Ascending aorta (tissue), 2 donors: ENCODE measurements at places on chromosomes 7 and 10.

- no peaks in the 10 kb centered on the region for H3K4me1 ChIP-seq
- no peak overlapping the region for H3K4me3 ChIP-seq
- H3K36me3 ChIP-seq = no peaks in the 10 kb centered on the region
- no peaks in the 10 kb centered on the region for H3K27me3 ChIP-seq
- DNase-seq = no peak
- peak overlapping the region; percentile 17 for H3K27ac ChIP-seq
These were observed 124.4 kb downstream of the CLEC2L start for GRCh38 chr7:139647814-139648390.

DNA sequence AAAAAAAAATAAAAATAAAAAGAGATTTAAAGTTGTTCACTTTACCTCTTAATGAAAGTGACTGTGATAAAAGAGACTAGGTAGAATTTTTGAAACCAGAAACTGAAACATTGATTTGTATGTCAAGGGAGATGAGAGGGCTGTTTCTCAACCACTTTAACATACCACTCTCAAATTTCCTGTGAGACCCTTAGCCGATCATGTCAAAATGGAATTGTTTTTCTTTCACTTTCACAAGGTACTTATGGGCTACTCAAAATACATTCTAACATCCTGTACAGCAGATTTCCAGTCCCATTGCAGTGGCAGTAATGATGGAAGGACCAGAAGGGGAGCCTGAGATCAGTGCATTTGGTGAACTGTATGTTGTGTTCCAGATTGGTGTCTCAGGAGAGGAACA is 261.2 kb downstream of the PPP1R3A start:
- no peaks in the 10 kb centered on the region for H3K27me3 ChIP-seq
- no peaks in the 10 kb centered on the region for H3K36me3 ChIP-seq
- DNase-seq = no peak
- no peak overlapping the region for H3K4me3 ChIP-seq
- H3K4me1 ChIP-seq = no peaks in the 10 kb centered on the region

DNA sequence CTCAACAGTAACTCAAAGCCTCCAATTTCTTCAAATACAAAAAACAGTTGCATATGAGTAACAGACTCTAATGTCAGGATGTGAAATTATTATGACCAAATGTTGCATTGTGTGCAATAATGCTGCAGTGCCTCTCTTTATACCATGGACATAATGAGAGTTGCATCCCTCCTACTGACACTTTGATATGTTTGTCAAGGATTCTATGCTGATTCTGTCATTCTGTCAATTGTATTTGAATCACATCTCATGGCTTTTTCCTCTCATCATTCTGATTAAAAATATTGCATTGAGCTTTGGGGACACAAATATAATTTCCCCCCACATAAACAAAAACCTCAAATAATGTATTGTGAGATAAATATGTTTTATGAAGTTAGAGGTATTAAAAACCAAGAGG is 84.6 kb upstream of the SGCE start:
- no peaks in the 10 kb centered on the region for H3K27me3 ChIP-seq
- no peak for DNase-seq
- H3K4me1 ChIP-seq = no peaks in the 10 kb centered on the region
- no peak overlapping the region for H3K27ac ChIP-seq
- H3K4me3 ChIP-seq = no peak overlapping the region

- H3K4me1 ChIP-seq = no peaks in the 10 kb centered on the region
- H3K4me3 ChIP-seq = no peak overlapping the region
- no peaks in the 10 kb centered on the region for H3K36me3 ChIP-seq
- no peak for DNase-seq
- H3K27me3 ChIP-seq = no peaks in the 10 kb centered on the region
These were observed 343.7 kb downstream of the PTEN start for GRCh38 chr10:88207121-88207546.

DNA sequence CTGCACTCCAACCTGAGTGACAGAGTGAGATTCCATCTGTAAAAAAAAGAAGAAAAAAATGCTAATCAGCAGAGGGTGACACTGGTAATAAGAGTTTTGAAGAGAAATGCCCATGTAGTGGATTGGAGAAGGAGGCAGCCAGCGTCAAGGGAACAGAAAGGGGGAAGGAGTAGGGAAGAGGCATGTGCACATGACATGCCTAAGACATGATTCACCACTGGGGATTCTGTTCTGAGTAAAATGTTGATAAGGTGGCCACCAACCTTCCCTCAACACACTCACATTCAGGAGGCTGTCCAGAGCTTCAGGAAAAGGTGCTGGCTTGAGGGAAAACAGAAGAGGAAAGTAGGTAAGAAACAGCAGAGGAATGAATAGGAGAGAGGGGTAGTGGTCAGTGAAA is 39.9 kb downstream of the AKR1D1 start:
- H3K4me3 ChIP-seq = no peak overlapping the region
- H3K4me1 ChIP-seq = no peaks in the 10 kb centered on the region
- H3K36me3 ChIP-seq = no peaks in the 10 kb centered on the region
- no peak overlapping the region for H3K27ac ChIP-seq
- DNase-seq = no peak
- H3K27me3 ChIP-seq = no peaks in the 10 kb centered on the region

GRCh38 chr7:110358028-110358427 is 732.9 kb upstream of the LRRN3 start:
- no peak overlapping the region for H3K4me3 ChIP-seq
- no peaks in the 10 kb centered on the region for H3K36me3 ChIP-seq
- no peaks in the 10 kb centered on the region for H3K4me1 ChIP-seq
- H3K27me3 ChIP-seq = no peaks in the 10 kb centered on the region
- no peak overlapping the region for H3K27ac ChIP-seq
- no peak for DNase-seq

DNA sequence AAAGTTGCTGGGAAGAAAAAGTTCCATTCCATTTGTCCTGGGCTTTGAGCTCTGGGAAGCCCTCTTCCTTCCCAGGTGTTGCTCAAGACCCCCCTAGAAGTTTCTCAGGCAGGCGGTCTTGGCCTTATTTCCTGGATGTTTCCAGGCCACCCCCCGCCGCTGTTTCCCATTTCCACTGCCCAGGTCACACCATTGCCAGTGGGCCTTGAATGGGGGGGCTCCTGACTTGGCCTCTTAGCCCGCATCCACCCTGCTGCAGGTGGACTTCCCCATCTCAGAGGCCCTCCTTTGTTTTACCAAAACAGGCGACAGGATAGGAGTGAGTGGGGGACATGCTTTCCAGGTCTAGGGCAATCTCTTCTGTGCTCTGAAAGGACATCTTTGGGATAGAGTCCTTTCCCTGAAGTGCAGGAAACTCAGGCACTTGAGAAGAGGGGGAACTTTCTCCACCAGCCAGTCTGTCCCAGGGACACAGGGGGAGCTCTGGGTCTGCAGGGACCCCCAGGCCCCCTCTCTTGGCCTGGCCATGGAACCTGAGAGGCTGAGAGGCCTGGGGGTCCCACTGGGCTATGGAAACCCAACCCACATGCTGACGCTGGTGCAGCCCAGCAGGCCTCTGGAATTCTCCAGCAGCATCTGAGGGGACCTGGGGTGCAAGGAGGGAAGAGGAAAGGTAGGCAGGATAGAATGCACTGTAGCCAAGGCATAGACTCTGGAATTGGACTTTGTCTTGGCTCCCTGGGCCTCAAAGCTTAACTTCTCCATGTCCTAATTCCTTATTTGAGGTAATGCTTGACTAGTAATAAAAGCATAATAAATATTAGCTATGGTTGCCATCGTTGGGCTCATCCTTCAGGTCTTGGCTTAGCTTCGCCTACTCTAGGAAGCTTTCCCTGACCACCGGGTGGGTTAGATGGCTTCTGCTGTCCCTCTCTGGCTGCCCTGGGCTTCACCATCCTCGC is 17.6 kb downstream of the NEURL1 start:
- H3K27ac ChIP-seq = no peak overlapping the region
- H3K4me1 ChIP-seq = no peaks in the 10 kb centered on the region
- no peaks in the 10 kb centered on the region for H3K27me3 ChIP-seq
- DNase-seq = peak; percentile 57
- H3K4me3 ChIP-seq = no peak overlapping the region

- H3K4me1 ChIP-seq = peaks cover 39% of the 10 kb centered on the region
- peak overlapping the region; percentile 49 for H3K27ac ChIP-seq
- DNase-seq = no peak
- no peaks in the 10 kb centered on the region for H3K27me3 ChIP-seq
- no peak overlapping the region for H3K4me3 ChIP-seq
These were observed 17.7 kb downstream of the FOXK1 start for GRCh38 chr7:4699841-4700240.

- H3K27ac ChIP-seq = no peak overlapping the region
- H3K27me3 ChIP-seq = no peaks in the 10 kb centered on the region
- H3K4me1 ChIP-seq = no peaks in the 10 kb centered on the region
- H3K4me3 ChIP-seq = no peak overlapping the region
- no peak for DNase-seq
- H3K36me3 ChIP-seq = no peaks in the 10 kb centered on the region
These were observed 747.8 kb downstream of the GRID1 start for GRCh38 chr10:85618841-85619240.

DNA sequence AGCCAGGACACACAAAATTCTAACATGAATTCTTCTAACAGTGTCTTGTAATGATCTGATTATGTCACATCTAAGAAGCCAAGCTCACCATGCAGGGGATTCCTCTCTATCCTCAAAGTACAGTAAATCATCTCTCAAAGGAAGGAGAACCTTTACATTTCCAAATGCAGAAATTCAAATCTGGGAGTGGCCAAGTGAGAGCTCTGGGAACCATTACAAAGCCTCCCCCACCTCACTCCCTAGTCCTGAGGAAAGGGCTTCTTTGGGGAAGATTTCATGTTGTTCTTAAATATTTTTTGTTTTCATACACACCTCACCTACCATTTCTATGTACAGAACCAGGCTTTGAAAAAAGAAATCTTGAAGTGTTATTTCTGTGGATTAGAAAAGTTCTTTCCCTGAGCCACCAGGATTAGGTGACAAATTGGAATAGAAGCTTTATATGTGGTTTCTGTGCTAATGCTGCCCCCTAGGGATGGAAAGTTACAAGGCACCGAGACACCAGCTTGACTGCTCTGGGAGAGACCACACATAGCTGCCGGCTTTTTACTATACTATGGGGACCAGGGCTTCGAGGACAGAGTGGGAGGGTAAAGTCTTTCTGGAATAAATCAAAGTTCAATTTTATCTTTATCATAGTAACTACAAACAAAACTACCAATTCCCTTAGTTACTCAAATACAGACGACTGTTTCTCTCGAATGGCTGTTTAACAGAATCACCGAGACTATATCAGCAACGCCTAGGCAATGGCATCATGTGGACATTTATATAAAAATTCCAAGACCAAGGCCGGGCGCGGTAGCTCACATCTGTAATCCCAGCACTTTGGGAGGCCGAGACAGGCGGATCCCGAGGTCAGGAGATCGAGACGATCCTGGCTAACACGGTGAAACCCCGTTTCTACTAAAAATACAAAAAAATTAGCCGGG is 116.1 kb downstream of the RNF216 start:
- H3K4me1 ChIP-seq = peaks cover 2% of the 10 kb centered on the region
- H3K36me3 ChIP-seq = peaks cover 17% of the 10 kb centered on the region
- H3K4me3 ChIP-seq = no peak overlapping the region
- peak; percentile 23 for DNase-seq

- no peak overlapping the region for H3K27ac ChIP-seq
- no peak overlapping the region for H3K4me3 ChIP-seq
- no peaks in the 10 kb centered on the region for H3K4me1 ChIP-seq
- DNase-seq = no peak
- peaks cover 7% of the 10 kb centered on the region for H3K36me3 ChIP-seq
- H3K27me3 ChIP-seq = no peaks in the 10 kb centered on the region
These were observed 52.9 kb downstream of the BTAF1 start for GRCh38 chr10:91976317-91977051.

DNA sequence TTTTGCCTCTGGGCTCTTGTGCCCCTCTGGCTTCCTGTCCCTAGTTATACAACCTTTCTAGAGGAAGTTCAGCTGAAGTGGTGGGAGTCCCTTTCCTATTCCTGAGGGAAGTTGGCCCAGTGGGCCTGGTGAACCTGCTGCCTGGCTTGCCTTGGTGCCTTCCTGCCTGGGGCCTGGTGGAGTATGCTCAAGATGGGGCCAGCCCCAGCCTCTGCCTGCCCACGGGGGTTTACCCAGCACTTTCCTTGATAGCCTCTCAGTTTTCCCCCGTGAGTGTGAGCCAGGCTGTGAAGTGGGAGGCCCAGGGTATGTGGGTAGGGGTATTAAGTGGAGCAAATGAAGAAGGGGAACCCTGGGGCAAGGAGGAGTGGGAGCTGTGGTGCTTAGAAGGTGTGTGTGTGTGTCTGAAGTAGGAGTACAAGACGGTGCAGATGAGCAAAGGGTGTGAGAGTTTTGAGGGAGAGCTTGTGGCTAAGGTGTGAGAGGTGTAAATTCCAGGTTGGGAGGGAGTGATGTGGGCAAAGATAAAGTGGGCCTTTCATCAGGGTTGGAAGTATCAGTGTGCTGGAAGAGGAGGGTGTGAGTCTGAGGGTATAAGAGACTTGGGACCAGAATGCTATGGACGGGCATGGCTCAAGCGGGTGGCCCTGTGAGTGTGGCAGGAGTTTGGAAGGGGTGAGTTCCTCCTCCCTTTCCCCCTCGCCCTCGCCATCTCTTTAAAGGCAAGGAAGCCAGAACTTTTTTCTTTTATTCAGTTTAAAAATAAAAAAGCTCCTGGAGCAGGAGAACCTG is 10.9 kb upstream of the PAX2 start:
- no peak for DNase-seq
- no peak overlapping the region for H3K4me3 ChIP-seq
- peaks cover 11% of the 10 kb centered on the region for H3K4me1 ChIP-seq
- peaks cover 33% of the 10 kb centered on the region for H3K27me3 ChIP-seq
- no peaks in the 10 kb centered on the region for H3K36me3 ChIP-seq

DNA sequence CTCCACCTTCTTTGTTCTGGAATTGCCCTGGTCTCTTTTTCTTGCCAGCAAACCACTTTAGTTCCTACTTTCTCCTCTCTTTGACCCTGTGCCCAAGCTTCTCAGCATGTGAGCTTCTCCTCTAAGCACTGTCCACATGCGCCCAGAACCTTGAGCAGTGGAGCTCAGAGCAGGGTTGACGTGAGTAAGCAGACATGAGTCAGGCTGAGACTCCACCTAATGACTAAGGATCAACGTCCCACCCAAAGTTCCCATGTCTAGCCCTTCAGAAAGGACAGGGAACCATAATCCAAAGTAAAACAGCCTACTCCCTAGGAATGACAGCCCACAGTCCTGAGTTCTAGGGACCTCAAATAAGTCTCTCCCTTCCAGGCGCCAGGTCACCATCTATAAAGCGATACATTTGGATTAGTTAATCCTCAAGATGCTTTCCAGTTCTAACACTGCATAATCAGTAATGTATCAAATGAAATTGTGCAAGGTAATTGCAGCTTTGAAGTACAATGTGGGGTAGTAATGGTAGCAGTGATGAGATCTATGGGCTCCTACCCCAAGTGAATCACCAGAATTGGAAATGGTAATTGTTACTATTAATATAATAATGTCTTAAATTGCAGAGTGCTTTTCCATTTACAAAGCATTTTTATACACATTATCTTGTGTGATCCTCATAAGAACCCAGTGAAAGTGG is 44.5 kb downstream of the KCNMA1 start:
- H3K4me3 ChIP-seq = no peak overlapping the region
- H3K4me1 ChIP-seq = peaks cover 60% of the 10 kb centered on the region
- no peaks in the 10 kb centered on the region for H3K36me3 ChIP-seq
- no peaks in the 10 kb centered on the region for H3K27me3 ChIP-seq
- H3K27ac ChIP-seq = peak overlapping the region; percentile 86
- DNase-seq = peak; percentile 90

GRCh38 chr10:116694243-116694926 is 48.0 kb downstream of the HSPA12A start:
- H3K27ac ChIP-seq = no peak overlapping the region
- no peak for DNase-seq
- no peaks in the 10 kb centered on the region for H3K36me3 ChIP-seq
- H3K4me3 ChIP-seq = no peak overlapping the region
- no peaks in the 10 kb centered on the region for H3K27me3 ChIP-seq
